Jurkat, Clone E6-1 (cell line): ENCODE measurements at places on chromosomes 2 and 18.

DNA sequence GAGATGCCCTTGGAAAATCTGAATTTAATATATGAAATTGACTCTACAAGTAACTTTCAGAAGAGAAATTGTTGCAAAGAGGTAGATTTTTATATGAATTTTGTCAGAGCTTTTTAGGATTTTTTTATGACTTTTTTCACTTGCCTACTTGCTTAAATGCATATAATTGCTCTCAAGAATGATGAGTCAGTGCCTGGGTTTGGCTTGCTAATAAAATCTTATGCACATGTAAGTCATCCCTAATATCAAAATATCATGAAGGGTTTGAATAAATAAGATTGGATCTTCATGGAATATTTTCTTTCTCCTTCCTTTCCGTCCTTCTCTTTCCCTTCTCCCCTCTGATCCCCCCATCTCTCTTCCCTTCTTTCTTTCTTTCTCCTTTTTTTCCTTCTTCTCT, 354.1 kb downstream of the TXNL1 start:
- no peak for DNase-seq

GRCh38 chr18:13836559-13836958, 12.6 kb downstream of the MC5R start:
- no peak for DNase-seq

- no peak for DNase-seq
These were observed 122.5 kb downstream of the PRPF40A start for GRCh38 chr2:152594792-152595191.

DNA sequence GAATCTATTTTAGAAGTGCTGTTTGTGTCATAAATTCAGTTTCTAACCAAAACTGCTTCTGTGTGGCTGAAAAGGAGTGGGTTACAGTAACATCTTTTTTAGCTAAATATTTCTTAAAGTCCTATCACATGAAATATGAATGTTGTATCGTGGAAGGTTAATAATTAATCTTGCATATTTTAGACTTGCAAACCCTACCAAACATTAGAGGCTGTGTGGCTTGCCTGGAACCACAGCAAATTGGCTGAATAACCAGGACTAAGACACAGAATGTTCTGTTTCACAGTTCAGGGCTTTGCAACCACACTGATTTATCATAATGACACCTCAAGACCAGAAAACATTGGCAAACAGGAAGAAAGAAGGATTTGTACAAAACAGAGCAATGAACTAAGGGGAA, 208.9 kb upstream of the CNTNAP5 start:
- DNase-seq = no peak

DNA sequence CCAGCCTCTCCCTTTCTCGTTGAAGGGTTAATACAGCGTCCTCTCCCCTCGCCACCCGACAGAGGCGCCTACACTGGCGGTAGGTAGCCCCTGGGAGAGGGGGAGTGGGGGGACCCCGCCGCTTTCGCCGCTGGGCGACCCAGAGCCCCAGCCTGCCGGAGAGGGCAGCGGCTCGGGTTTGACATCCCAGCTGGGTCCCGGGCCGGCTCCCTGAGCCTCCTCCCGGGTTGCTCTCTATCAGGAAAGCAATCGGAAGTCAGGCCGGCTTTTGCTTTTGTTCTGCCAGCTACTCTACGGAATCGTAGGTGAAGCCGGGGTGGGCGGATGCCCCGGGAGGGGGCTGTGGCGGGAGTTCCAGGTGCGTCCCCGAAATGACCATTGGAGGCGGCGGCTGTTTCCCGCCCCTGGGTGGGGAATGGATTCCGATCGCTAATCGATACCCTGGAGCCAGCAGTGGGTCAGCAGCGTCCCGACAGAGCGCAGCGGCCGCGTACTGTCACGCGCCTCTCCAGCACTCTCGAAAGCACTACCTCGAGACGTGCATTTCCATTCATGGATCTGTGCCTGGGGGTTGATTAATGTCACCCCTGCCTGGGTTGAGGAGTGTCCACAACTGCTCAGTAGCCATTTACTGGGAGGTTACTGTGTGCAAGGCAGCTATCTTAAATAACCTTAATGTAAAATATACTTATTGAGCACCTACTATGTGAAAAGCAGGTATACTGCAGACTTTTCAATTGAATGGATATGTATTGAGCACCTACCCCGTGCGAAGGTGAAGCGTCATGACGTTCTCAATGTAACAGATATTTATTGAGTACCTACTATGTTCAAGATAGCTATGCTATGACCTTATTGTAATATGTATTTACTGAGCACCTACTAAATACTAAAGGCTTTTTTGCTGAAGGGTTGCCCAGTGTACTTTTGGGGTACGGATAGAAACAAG, 1.1 kb downstream of the MAPK4 start:
- no peak for DNase-seq

- DNase-seq = no peak
These were observed 4.8 kb downstream of the ALK start for GRCh38 chr2:29916571-29916970.

GRCh38 chr2:77016443-77017354, 505.5 kb downstream of the LRRTM4 start:
- DNase-seq = no peak

DNA sequence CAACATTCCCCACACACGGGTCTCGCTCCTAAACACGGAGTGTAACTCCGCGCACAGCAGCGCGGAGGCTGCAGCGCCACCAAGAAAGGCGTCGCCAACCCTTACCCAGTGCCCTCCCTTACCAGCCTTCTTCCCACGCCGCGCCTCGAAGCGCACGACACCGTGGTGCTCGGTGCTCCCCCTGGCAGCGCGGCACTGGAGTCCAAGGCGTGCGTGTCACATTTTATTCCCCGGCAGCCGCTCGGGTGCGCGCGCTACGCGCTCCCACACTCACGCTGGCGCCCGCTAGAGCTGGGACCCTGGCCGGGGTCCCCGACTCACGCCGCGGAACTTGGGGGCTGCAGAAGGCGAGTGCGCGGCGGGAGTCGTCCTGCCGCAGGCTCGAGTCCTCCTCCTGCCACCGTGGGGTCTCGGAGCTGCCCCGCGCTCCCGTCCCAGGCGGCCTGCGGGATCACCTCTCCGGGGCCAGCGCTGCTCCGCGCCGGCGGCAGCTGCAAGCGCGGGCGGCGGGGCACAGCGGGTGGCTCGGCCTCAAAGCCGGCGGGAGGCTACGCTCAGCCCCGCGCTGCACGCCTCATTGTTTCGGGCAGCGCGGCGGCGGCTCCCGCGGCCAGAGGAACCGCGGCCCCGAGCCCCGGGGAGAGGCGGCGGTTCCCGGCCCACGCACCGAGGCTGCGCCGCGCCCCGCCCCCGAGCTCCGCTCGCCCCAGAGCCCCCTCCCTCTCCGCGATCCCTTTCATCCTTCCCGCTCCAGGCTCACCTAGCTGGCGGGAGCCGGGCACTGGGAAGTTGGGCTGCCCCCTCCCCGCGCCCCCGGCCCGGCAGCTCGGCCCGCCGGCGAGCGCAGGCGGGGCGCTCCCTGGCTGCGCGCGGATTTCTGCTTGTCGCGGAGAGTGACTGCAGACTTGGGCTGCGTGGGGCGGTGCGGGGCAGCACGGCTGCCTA, at the start of gene ST6GAL2:
Gene ST6GAL2, minus strand, starts transcription at position 197 of the 945 bp plus-strand sequence. CDS start 42,190 bp downstream, outside the sequence.
- no peak for DNase-seq

- DNase-seq = no peak
These were observed 104.6 kb upstream of the SIX3 start for GRCh38 chr2:44836916-44837315.

- DNase-seq = no peak
These were observed 839.9 kb downstream of the BCL11A start for GRCh38 chr2:59713577-59713976.

DNA sequence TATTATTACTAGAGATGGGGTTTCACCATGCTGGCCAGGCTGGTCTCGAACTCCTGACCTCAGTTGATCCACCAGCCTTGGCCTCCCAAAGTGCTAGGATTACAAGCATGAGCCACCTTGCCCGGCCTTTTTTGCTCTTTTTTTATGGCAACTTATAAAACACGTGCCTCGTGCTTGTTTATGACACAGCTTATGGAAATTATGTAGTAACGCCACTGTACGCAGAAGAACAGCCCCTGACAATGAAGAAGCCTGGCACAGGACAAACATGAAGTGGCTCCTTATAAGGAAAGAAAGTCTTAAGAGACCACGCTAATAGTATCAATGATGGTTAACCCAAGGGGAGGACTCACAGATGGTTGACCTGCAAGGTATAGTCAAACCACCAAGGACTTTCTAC, 37.2 kb upstream of the RAPH1 start:
- DNase-seq = no peak

GRCh38 chr18:3177902-3178687, 41.7 kb downstream of the MYOM1 start:
- DNase-seq = no peak
